Fibroblast of the aortic adventitia (primary cell): ENCODE measurements at places on chromosomes 12 and 14. TPM values are rescaled to one million over a fixed set of nuclear protein-coding genes. Genes with fewer than 3 reads are reported as not detected.

Gene TAS2R9
- total RNA-seq: 0.09 TPM in 1 of 2 replicates, not detected in the other

Gene KRT80
- 0.25 and 0.36 TPM in 2 replicates for total RNA-seq

Gene NPAS3
- total RNA-seq: 0.36 and 0.65 TPM in 2 replicates

Gene LALBA
- not detected in 2 replicates for total RNA-seq

Gene SELPLG
- 0.57 and 1.5 TPM in 2 replicates for total RNA-seq

Gene TAS2R30
- 6.9 and 16.4 TPM in 2 replicates for total RNA-seq

Gene KLRC4
- total RNA-seq: not detected in 2 replicates

Gene FAM177A1
- total RNA-seq: 37.4 and 39.0 TPM in 2 replicates

- DNase-seq: no peak
Measured at GRCh38 chr14:39576736-39577135, 144.5 kb upstream of the FBXO33 start.

GRCh38 chr12:122133192-122133950 lies 40.6 kb downstream of the IL31 start:
- DNase-seq: no peak

DNA sequence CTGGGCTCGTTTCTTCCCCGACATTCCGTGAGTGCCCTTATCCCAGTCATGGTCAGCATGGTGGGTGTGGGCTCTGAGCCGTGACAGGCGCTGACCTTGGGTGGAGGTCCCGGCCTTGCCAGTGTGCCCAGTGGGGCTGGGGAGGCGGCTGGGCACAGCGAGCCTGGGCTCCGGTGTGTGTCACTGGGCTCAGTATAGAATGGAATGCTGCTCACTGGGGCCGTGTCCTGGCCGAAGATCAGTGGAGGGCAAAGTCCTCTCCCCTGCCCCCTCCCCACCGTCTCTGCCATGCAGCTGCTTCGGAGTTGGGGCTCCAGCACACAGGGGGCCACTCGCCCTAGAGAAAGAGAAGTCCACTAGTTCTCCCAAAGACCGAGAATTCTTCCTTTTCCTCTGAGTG lies 164.4 kb downstream of the TSPAN9 start:
- DNase-seq: no peak

- DNase-seq: no peak
Measured at GRCh38 chr14:55889124-55889523, 229.1 kb upstream of the PELI2 start.

- DNase-seq: no peak
Measured at GRCh38 chr12:89781946-89782550, 73.4 kb upstream of the ATP2B1 start.

- no peak for DNase-seq
Measured at GRCh38 chr14:73273799-73274198, 36.5 kb downstream of the PAPLN start.

DNA sequence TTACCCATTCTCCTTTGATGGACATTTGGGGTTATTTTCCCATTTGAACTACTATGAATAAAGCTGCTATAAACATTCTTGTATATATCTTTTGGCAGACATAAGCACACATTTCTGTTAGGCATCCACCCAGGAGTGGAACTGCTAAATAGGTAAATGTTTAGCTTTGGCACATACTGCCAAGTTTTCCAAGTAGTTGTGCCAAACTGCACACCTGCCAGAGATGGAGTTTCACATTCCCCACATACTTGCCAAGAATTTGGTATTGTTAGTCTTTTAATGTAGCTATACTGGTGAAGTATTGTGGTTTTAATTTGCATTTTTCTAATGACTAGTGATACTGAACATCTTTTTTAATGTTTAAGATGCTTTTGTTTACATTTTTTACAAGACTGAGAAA lies 201.0 kb downstream of the GXYLT1 start:
- no peak for DNase-seq

GRCh38 chr14:91128699-91129098 lies 14.8 kb downstream of the DGLUCY start:
- DNase-seq: no peak

GRCh38 chr12:131912518-131913274 lies 16.4 kb upstream of the PUS1 start:
- peak; percentile 76 for DNase-seq

- DNase-seq: no peak
Measured at GRCh38 chr12:1655225-1655788, 26.3 kb downstream of the WNT5B start.

DNA sequence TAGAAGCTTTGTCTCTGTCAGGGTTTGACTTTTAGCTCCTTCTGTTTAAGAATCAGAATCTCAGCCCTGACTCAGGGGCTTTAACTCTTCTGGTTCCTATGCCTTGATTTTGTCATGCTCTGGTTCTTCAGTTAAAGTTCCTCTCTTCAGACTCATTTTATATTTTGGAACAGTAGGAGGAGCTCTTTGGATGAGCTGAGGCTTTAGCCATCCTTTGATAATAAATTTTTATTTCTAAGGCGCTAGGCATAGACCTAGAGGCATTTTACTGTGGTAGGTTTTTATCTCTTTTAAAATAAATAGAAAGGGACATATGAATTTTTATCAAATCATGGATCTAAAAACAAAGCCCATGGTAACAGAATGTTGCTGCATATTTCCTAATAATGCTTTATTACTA lies 51.7 kb downstream of the ATP23 start:
- peak; percentile 8 for DNase-seq

GRCh38 chr12:91608542-91608941 lies 425.9 kb upstream of the DCN start:
- DNase-seq: no peak

DNA sequence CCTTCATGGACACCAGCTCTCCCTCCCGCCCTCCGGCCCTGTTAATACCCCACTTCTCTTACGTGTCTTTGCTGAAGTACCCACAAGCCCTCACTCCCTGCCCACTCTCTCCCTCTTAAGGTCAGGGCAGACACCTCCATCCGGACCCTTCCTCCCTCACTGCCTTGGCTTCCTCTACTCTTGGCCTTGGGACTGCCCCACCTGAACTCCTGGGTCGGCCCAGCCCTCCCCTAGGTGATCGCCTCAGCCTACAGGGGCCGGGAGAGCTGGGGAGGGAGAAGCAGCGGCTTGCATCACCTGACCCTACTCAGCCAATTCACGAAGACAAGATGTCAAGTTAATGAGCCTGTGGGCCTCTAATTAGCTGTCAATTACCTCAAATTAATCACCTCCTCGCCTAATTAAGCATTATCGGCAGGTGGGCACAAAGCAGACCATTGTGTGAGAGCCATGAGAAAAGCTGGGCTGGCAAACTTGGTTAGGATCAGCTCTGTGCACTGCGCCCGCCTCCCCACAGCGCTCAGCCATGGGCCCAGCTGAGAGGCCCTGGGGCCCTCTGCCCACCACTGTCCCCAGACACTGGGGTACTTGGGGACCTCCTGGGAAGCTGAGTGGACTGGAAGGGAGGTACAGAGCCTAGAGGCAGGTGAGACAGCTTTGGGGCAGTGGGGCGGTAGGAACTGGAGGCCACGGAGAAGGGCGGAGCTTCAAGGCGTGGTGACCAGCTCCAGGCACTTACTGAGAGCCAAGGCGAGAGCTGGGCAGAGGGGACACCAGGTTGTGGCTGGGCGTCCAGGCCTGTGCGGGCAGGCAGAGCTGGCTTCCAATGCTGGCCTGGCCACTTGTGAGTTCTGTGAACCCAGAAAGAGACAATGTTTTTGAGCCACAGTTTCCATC lies 25.1 kb upstream of the VSX2 start:
- DNase-seq: no peak

- DNase-seq: no peak
Measured at GRCh38 chr12:92400006-92400405, 254.4 kb upstream of the BTG1 start.

- DNase-seq: peak; percentile 97
Measured at GRCh38 chr14:80425686-80426085, 214.4 kb upstream of the DIO2 start.

DNA sequence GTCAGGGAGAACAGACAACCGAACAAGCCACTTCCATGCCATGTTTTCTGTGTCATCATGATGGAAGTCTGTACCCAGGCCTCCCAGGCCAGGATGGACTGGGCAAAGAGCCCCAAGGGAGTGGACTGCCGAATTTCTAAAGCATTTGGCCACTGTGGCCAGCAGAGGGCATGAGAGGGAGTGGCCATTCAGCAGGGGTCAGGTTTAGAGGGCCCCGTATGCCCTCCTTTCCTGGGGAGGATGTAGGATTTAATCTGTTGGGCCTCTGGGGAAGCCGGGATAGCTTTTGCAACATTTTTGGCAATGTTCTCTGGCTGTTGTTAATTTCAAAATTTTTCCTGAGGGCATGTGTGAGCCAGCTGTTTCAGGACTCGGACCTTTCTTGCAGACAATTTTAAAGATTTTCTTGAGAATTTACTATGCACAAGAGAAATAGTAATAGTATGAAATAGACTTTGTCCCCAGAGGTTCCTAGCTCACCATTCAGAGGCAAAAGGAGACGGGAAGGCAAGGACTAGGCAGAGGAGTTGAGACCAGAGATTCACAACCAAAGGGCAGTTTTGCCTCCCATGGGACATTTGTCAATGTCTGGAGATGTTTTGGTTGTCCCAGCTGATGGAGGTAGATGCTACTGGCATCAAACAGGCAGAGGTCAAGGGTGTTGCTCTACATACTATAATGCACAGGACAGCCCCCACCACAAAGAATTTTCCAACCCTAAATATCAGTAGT lies 18.0 kb downstream of the ACACB start:
- peak; percentile 64 for DNase-seq

DNA sequence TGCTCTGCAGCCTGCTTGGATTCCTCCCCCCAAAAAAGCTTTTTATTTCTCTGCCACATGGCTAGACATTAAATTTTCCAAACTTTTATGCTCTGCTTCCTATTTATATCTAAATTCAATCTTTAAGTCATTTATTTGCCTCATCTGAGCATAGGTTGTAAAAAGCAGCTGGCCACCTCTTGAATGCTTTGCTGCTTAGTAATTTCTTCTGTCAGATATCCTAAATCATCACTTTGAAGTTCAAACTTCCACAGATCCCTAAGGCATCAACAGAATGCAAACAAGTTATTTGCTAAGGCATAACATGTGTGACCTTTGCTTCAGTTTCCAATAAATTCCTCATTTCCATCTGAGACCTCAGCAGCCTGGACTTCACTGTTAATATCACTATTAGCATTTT lies 209.6 kb downstream of the FSCB start:
- no peak for DNase-seq

DNA sequence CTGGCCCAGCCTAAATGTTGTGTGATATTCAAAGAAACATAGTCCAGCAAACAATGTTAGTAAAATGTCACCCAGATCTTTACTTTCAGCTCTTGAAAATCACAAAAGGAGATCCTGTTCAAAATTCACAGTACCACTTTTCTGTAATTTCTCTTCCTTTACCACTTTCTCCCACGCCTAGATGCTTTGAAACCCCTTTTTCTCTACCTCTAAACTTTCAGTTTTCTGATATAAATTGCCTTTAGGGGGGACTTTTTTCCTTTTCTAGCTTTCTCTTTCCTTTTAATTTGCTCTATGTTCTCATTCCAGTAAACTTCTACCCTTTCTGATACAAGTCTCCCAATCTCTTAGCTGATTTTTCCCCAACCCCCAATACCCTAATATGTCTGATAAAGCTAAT lies 101.8 kb downstream of the LMO3 start:
- DNase-seq: no peak

DNA sequence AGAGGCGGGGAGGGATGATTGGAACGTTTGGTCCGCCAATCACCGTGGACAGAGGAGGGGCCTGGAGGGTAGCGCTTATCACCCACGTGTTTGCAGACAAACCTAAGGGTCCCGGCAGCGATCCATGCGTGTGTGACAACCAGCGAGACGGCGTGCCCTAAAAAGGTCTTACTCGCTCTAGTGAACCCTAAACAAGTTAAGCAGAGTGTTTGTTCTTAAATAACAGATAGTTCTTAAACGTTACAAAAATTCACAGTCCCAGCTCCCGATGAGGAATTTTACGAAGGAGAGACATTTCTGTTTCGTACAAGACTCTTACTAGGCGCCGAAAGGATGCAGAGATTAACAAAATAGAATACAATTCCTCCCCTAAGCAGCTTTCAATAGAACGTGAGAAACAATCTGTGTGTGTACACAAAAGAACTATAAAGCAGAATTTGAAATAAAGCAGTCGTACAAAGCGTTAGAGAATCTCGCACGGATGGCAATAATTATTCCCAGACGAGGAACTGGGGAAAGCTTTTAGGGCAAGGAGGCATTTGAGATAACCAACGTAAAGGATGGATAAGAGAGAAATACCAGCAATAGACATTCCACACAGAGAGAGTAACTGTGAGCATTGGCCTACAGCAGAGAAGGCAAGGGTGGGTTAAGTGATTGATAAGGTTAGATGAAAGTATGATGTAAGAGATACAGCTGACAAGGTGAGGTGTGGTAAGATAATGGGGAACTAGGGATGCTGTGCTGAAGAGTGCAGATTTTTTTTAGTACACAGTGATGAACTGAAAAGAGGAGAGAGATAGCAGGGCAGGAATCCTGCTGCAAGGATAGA lies 831 bp upstream of the RPS6KA5 start:
- no peak for DNase-seq

DNA sequence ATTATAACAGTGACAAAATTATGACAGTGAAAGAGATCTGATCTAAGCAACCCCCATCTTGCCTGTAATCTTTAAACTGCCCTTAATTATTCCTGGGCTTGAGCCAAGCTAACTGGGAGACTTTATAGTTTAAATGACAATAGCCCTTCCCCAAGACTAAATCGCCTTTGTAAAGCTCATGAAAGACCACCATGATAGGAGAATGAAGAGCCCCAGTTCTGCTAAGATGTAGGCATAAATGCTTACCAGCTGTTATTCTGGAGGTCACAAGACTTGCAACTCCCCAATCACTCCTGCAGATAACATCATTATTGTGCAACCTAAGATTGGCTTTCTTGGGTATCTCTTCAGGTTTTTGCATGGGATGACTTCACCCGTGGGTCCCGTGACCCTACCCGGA lies 599.7 kb downstream of the KCNH5 start:
- no peak for DNase-seq

GRCh38 chr12:131093971-131094830 lies 140.5 kb downstream of the ADGRD1 start:
- no peak for DNase-seq

GRCh38 chr14:52077256-52077979 lies 8.6 kb upstream of the NID2 start:
- peak; percentile 66 for DNase-seq

DNA sequence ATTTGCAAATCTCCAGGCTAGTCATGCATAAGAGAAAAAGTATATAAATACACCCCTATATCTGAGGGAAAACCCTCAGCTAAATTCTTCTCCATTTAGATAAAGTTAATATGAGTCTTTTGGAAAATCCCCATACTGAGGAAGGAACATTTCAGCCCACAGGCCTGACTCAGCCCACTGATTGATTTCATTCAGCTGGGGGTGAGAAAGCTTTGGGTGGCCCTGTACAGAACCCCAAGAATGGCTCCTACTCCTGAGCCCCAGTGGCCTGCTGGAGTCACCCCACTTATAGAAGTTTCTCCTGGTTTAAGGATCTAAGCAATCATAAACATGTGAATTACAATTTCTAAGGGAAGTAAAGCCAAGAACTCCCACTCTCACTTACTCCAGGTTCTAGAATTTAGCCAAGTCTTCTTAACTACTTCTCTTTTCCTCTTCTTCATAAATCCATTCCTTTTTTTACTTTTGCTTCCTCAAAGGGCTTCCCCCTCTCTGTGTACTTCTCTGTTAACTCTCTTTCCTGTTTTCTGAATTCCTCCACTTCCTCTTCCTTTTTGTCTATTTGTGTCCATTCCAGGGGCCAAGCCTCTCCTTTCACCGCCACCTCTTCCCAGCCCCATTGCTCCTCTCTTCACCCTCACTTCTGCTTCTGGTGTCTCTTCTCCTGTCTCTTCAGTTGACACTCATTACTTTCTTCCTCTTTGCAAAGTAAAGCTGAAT lies 21.0 kb downstream of the RTN1 start:
- no peak for DNase-seq
